ENCODE measurements at places on chromosomes 16 and 17.

DNA sequence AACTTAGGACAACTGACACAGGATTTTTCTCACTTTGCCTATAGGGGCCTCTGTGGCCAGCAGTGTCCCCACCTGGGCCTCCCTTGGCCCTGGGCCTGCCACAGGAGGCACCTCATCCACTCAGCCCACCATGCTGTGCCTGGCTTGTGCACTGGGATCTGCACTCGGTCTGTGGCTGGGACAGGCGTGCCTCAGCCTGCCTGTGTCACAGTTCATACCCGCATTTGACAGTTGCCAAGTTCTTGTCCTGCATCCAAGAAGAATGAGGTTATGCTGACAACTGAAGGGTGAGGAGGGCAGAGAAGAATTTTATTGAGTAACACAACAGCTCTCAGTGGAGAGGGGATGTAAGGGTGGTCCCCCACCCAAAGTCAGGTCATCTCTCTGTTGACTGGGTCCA is 36.0 kb downstream of the ZFP90 start:
- no peak for DNase-seq

- peak; percentile 10 for DNase-seq
These were observed 63.4 kb upstream of the TANC2 start for GRCh38 chr17:62902531-62903220.

GRCh38 chr16:77585379-77586251 is 136.7 kb upstream of the NUDT7 start:
- DNase-seq: peak; percentile 44

DNA sequence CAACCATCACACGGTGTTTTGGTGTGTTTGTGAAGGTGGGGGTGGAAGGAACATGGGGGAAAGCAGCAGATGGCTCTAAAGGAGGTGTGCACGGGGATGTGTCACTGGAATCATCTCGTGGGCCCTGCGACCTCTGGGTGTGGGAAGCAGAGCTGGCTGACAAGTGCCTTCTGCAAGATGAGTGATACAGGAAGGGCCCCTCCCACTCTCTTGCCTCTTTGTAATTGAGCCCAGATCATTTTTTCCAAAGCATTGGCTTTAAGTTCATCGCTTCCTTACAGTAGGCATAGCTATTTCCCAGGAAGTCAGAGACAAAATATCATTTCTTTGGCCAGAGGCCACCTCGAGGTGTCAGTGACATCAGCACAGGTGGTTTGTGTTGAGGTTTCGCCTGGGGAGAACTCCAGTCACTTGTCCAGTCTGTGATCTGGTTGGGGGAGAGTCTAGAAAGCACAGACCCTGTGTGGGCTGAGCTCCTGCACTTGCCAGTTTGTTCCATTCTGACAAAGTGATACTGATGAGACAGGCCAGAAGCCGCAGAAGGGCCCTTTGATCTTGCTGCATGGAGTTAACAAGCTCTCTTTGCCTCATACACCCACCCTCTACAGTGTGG is 20.6 kb upstream of the SNTB2 start:
- DNase-seq: peak; percentile 51

DNA sequence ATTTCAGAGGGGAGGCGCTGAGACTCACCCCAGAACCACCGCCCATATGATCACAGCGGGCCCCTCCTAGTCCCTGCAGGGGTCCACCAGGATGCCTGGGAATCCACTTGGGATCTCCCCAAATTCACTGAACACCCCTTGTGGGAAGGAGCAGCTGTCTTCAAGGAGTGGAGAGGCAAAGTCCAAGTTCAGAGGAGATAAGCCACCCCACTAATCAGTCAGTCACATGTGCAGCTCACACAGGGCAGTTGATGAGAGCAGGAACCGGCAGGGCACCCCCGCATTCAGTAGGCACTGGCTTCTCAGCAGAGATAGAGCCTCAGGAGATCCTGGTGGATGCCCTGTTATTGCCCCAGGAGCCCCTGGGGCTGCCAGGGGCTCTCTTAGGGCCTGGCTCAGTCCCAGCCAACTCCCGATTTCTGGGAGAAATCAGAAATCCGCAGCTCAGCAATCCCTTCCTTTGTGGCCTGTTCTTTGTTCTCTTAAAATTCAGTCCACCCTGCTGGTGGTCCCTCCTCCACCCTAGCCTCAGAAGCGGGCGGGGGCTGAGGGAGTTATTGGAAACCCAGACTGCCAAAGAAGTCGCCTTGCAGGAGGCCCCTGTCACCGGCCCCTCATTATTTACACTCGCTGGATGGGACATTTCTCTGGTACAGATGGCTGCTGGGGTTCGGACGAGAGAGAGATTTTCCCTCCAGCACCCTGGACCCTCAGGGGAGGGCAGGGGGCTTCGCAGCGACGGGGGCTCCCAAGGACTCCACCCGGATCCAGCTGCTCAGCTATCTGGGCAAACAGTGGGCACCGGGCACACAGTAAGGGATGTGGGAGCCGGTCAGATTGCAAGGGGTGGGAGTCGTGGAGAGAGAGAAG is 1.8 kb downstream of the CDC42EP4 start:
- peak; percentile 45 for DNase-seq

DNA sequence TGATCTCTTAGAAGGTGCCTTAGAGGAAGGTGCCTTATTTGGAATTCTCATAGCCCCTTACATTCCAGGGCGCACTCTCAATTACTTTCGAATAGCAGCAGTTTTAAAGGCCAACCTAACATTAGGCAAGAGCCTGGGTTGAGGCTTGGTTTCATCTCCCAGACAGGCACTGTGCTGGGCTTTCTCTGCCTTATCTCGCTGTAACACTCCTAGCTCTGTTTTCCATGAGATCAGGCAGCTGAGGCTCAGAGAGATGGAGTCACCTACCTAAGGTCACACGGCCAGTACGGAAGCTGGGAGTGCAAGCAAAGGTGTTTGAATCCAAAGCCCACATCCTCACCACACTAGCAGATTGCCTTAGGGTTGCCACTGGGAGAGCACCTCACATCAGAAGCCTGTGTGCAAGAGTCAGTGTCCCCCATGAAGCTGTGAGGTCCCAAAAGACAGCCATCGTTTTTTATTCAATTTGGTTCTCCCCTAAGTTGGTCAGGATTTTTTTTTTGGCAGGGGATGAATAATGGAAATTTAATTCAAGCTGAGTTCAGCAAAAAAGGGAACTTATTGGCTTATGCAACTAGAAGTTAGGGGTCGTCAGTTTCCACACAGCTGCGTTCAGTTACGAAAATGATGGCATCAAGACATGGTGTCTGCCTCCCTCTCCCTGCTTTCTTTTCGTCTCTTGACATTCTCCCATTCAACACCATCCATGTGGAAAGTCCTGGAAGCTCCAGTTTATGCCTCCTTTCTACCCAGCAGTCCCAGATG is 206.4 kb downstream of the KATNIP start:
- DNase-seq: no peak

DNA sequence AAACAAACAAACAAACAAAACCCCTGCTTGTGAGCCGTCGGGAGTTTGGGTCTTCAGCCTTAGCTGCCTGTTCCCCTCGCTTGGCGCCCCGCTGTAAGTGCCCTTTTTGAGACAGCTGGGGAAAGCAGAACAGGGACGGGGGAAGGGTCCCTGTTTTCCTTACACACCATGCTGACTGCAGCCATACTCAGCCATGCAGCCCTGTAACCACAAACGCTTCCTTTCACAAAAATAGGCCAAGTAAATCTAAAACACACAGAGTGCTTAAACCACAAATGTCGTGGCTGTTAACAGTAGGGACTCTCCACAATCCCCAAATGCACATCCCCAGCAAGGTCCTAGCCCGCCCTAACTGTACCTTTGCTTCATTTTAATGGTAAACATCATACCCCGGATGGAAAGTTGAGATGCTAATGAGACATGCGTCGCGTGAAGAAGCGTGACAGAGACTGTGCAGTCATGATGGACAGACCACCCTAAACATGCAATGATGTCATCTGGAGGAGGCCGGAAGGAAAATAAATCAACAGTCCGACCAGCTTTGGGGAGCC is 129.9 kb downstream of the MGAT5B start:
- DNase-seq: no peak

DNA sequence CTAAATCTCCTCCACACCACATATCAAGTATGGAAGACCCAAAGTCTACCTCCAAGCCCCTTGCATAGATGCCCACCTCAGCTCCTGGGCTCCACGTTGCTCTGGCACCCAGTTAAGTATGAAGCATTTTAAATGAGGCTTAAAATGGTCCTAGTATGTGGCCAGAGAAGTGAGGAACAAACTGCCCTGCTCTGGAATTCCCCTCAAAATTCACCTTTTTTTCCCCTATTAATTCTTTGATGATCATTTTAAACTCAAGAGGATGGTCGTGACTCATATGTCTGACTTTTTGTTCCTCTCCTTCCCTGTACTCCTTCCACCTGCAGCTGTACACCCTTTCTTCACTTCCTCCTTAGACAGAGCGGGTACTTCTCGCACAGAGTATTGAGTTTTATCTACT is 234.5 kb upstream of the MYOCD start:
- DNase-seq: no peak

- DNase-seq: no peak
These were observed 5.6 kb downstream of the ALOX15 start for GRCh38 chr17:4635823-4636375.

DNA sequence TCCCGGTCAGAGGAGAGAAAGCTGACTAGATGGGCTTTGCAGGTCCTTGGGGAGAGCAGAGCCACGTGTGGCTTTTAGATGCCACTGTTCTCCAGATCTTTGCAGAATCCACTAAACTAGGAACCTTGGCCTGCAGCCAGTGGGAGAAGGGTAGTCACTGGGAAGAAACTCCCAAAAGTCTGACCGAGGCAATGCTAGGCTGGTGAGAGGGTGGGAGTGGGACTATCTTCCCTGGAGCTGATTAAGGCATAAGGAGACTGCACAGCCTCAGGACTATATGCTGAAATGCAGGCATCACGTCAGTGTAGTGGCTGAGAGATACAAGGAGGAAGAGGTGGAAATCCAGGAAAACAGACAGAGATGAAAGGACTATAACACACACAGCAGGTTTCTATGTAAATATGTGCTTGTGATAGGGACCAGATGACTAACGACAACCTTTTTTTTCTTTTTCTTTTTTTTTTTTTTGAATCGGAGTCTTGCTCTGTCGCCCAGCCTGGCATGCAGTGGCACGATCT is 2.2 kb upstream of the GSDMA start:
- DNase-seq: no peak

DNA sequence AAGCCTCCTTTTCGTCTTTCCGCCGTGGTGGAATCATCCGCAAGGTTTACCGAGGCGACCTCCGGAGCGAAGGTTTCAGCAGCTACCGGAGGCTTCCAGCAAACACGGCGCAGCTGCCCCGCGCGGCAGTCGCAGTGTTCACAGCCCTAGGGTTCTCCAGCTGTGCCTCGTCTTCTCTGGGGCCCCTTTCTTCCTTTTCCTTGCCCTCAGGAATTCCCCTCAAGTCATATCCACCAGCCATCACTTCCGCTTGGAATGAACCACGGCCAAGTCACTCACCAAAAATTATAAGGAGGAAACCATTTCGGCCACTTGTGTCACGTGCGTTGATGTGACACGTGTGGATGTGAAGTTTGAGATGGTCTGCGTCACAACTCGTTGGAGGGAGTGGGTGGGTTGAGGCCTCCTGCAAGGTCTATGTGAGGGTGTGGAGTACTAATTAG is 636 bp upstream of the ERN1 start:
- peak; percentile 76 for DNase-seq

DNA sequence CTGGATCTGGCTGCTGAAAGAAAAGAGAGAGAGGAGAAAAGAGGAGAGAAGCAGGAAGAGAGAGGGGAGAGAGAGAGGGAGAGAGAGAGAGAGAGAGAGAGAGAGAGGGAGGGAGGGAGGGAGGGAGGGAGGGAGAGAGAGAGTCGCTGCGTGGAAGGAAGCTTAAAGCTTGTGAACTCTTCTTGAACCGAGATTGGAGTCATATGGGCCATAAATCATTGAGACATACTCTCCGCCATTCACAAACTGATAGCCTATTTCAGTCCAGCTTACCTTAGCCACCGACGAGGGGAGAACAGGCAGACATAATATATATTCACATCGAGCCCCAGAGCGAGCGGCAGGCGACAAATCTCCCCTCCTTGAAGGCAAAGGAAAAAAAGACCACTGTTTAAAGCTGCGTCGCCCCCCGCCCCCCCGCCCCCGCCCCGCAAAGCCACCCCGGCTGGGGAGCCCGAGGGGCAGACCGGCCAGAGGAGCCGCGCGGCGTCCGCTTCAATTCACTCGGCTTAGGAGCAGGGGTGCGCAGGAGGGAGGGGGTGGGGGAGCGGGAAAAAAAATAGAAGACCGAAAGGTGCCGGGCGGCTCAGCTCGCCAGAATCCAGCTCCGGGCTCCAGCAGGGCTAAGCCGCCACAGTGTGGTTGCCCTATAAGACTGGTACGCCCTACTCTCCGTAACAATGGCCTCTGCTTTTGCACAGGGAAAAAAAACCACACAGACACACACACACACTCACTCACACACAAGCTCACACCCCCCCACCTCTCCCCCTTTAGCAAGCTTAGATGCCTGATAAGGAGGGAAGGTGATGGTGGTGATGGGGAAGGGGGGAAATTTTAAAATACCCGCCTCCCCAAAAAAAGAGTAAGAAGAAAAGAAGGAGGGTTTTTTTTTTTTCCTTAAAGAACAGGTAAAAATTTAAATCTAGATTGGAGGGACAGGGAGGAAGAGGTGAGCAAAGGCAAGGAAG is 10.6 kb upstream of the HOXB2 start:
- DNase-seq: peak; percentile 87

DNA sequence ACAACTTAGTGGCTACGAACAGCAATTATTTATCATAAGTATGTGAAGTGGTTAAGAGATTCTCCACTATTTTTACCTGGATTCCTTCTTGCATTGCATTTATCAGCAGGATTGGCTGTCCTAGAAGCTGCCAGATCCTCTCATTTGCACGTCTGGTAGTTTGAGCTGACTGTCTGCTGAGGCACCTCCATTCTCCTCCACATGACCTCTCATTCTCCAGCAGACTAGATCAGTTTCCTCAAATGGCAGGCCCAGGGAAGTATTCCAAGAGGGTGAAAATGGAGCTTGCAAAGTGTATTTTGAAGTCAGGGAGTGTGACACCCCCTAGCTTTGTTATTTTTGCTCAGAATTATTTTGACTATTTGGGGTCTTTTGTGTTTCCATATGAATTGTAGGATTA is 870.1 kb downstream of the CDH11 start:
- no peak for DNase-seq

- DNase-seq: no peak
These were observed 30.0 kb upstream of the PRSS54 start for GRCh38 chr16:58324792-58325191.

DNA sequence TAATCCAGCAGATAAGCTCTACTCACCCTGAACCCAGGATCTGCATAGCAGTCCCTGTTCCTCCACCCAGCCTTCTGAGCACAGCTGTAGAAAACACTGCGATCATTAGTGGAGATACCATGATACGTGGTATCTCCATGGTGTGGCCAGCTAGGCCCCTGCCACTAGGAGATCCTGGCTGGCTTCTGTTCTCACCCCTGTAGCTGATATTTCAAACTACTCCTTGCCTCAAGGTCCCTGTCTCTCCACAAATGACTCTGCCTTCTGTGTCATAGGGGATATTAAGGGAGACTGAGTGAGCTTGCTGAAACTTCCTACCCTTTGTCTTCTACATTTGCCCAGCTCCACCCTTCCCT is 44.3 kb downstream of the ERN1 start:
- no peak for DNase-seq

DNA sequence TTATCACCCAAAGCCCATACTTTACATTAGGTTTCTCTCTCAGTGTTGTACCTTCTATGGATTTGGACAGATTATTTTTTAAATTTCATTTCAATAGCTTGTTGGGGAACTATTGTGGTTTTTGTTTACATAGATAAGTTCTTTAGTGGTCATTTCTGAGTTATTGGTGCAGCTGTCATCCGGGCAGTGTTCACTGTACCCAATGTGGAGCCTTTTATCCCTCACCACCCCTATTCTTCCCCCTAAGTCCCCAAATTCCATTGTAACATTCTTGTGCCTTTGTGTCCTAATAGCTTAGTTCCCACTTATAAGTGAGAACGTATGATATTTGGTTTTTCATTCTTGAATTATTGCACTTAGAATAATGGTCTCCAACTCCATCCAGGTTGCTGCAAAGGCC is 57.5 kb downstream of the SLFN11 start:
- no peak for DNase-seq

Measured in cardiac fibroblast (primary cell).